ENCODE measurements at places on chromosomes 1 and 21.

DNA sequence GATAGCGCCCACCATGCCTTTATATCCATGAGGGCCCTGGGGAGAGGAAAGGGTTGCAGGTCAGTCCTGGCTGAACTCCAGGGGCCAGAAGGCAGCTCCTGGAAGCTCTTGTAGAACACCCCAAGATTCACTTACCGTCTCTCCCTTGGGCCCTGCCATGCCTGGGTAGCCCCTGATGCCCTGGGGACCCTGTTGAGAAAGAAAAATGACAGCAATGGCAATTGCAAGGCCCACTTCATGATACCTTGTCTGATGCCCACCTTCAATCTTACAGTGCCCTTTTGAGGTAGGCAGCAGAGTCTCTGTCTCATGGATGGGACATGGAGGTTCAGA lies 7.0 kb downstream of the COL9A2 start:
- DNase-seq = no peak

DNA sequence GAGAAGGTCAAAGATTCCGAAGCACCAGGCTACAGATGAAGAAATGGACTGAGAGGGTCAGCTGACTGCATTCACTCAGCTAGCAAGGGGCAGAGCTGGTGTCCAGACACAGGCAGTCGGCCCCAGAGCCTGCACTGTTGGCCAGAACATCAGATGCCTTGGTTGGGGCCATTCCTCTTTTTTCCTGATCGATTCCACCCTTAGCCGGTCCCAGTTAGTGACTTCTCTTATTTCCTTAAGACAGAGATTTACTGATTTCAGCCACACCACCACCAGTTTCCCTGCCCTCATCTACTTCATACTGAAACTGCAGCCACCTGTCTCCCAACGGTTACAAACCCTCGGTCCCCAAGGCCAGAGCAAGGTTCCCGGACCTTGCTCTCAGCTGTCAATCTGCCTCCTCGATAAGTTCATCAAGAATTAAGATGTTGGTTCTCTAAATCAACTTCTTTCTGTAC lies 11.5 kb downstream of the CD58 start:
- DNase-seq = no peak

- no peak for DNase-seq
Measured at GRCh38 chr1:93814059-93814794, 64.8 kb downstream of the DNTTIP2 start.

DNA sequence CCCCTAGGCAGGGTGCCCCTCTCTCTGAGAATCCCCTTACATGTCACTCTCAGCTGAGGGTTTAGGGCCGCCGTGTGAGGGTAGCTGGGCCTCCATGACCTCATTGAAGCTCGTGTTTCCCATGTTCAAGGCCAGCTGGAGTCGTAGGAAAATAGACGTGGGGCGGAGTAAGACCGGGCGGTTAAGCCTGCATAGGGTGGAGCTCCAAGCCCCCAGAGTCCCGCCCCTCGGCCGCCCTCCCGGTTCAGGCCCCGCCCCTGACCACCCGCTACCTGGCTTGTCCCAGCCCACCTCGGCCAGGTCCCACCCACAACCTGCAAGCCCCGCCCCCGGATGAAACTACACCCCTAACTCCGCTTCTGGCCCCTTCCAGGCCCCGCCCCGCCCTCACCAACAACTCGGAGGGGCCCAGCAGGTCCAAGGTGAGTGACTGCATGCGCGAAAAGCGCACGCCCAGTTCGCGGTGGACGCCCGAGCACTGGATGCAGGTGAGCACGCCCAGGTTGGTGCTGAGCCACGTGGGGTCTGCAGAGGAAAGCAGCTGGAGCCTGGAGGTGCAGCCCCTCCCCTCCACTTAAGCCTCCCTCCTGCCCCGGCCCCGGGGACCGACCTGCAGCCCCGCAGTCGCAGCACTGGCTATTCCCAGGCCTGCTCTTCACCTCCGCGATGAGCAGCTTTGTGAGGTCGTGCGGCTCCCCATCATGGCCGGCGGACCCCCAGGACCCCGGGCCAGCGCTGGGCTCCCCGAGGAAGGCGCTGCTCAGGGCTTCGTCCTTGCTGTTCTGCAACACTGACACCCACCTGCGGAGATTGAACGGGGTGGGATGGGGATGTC lies 12.2 kb upstream of the TCEA3 start:
- DNase-seq = peak; percentile 77

DNA sequence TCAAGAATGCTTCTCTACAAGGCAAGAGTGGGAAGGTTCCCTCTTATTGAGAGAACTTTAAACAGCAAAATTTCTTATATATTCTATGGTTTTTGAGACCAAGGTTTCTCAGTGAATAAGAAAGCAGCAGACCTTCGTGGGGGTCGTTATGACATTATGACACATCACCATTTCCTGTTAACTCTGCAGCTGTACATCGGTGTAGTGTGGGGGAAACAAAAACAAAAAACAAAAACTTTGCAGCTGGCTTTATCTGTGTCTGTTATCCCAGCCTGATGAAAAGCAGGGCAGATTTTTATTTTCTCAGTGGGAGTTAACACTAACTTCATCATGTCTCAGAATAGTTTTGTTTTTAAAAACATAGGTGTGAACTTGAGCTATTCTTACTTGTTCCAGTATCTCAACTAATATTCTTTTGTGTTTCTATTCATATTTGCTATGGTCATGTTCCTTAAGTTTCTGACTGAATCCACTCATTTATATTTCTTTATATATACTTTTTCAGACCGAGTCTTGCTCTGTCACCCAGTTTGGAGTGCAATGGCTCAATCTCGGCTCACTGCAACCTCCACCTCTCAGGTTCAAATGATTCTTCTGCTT lies 2.1 kb downstream of the SDE2 start:
- DNase-seq = no peak

DNA sequence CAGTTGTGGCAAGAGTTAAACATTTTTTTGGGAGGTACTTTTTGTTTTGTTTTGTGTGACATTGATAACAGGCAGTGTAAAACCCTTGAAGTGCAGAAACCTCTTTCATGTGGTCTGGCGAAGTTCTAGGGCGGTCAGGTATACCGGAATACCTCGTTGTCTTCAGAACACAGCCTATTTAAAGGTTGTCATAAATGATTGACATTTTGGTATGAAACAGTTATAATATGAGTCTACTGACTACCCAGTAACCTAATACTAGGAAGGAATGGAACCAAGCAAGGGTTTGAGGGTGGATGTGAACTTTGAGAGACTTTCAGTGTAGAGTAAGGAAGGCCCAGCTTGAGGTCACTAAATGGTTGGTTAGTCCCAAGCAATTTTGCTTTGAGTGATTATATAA lies 40.5 kb downstream of the PATJ start:
- DNase-seq = no peak

DNA sequence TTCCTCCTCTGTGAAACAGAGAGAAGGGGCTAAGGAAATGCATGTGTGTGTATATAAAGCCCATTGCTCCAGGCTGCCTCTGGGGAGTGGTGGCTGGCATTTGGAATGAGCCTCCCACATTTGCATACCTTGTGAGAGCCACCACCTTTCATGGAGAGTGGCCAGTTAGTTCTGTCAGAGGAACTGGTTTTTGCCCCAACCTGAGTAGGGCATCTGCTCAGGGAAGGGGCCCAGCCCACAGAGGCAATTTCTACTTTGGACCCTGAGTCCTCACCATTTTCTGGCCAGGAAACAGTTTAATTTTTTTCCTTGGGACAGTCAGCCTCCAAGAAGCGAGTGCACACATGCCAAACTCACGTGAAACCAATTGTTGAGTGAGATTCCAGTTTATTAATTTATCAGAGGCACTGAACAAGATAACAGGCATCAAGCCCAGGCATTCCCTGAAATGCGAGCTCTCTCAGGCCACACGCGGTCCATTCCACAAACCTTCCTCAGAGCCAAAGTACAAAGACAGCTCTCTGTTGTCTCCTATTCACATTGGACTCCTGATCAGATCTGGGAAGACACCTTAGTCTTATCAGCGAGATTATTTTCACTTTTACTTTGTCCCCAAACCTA lies 1.0 kb upstream of the SLC6A9 start:
- peak; percentile 0 for DNase-seq

Measured in posterior vena cava (tissue), 2 donors.